ENCODE measurements at places on chromosomes 2 and 18.

GRCh38 chr18:40404284-40404683 is 1550.8 kb upstream of the PIK3C3 start:
- no peak for DNase-seq

DNA sequence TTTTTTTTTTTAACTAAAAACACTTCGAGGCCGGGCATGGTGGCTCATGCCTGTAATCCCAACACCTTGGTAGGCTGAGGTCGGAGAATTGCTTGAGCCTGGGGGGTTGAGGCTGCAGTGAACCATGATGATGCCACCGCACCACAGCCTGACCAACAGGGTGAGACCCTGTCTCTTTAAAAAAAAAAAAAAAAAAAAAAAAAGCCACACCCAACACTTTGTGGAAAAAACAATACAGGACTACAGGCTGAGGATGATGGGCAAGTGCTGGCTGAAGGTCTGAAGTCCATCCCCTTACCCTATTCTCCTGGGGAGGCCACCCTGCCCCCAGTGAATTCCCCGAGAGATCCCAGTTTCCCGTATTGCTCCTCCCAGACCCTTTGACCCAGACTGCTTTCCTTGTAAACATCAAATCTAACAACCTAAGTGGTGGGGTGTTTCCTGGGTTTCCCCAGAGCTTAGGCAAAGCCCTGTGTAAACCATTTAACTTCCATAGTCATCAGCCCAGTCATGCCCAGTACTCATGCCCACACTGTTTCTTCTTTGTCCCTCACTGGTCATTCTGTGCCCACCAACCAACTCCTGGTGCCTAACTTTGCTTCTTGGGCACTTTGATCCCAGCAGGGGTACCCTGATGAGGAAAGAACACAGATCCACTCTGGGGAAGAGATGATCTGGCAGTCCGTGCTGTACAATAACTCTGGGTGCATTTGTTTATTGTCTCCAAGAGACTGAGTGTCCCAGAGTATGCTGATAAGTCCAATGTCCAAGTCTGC is 5.8 kb upstream of the TMEM37 start:
- no peak for DNase-seq

DNA sequence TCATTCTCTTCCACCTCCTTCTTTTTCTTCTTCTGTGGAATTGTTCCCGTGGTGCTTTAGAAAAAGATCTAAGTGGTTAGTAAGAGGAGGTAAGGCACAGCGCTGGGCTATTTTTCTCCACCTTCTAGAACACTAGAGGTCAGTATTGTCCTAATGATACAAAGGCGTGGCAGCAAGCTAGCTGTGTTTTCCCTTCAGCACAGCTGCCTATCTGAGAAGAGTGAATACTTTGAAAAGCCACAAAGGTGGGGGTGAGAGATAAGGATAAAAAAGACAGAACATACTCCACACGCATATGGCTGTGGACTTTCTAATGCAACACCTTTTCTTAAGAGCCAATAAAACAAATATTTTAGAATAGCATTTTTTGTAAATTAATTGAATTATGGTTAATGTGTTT is 2.1 kb downstream of the CNTNAP5 start:
- DNase-seq, result no peak

- no peak for DNase-seq
Observed at GRCh38 chr2:75464348-75464946, 96.3 kb downstream of the EVA1A start.

GRCh38 chr2:44706681-44707553 is 234.6 kb upstream of the SIX3 start:
- DNase-seq, result no peak

- DNase-seq, result no peak
Observed at GRCh38 chr2:119289093-119289492, 65.5 kb downstream of the STEAP3 start.

GRCh38 chr2:178306352-178307073 is 112.2 kb downstream of the OSBPL6 start:
- DNase-seq, result peak; percentile 22
